Suppressor macrophage treated with lipopolysaccharide for 1 hour (primary cell): ENCODE measurements at places on chromosomes 3 and 15.

DNA sequence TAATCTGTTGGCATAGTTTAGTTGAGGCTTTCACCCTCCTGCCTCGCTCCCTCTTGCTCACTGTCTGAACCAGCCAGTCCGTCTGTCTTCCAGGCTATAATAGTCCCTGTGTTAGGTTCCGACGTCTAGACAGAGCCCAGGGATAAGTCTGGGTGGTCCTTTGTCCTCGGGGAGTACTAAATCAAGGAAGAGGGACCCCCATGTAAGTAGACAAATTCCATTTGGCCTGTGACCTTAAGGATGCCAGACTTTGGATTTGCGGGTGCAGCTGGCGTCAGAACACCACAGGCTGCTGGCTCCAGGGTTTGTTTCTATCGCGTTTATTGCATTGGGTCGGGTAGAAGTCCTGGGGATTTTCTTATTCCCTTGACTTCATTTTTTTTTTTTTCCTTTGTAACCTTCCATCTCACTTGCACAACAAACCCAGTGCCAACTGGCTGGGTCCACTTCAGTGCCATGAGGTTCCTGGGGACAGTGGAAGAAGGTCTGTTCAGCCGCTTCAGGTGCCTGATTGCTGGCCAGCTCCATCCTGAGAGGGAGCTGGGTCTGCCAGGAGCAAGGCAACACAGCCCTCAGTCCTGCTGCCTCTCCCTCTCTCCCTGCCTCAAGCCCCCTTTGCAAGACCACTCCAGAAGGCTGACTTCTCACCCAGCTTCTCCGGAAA, 95.4 kb upstream of the KLHL25 start:
- no peak for DNase-seq

- DNase-seq = no peak
These were observed 96.7 kb downstream of the ADCY5 start for GRCh38 chr3:123352134-123352554.

DNA sequence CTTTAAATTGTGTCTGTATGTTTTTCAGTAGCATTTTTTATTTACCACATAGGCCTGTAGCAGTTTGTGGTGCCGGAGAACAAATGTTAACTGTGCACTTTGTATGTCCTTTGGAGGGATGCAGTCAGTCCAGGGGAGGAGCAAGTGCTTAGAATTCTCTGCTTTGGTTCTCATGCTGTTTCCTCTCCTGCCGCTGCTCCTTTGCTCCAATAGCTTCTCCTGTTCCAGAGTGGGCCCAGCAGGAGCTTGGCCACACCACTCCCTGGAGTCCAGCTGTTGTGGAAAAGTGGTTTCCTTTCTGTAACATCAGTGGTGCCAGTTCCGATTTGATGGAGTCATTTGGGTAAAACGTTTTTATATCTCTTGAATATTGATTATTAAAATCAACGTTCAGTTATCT, 16.6 kb downstream of the TICRR start:
- DNase-seq = no peak

GRCh38 chr3:113948015-113948917, 453 bp downstream of the ZDHHC23 start:
- no peak for DNase-seq

- no peak for DNase-seq
These were observed 600.4 kb downstream of the GRM7 start for GRCh38 chr3:7461202-7461825.

- DNase-seq = peak; percentile 93
These were observed 119.9 kb downstream of the DGKG start for GRCh38 chr3:186241910-186242821.

DNA sequence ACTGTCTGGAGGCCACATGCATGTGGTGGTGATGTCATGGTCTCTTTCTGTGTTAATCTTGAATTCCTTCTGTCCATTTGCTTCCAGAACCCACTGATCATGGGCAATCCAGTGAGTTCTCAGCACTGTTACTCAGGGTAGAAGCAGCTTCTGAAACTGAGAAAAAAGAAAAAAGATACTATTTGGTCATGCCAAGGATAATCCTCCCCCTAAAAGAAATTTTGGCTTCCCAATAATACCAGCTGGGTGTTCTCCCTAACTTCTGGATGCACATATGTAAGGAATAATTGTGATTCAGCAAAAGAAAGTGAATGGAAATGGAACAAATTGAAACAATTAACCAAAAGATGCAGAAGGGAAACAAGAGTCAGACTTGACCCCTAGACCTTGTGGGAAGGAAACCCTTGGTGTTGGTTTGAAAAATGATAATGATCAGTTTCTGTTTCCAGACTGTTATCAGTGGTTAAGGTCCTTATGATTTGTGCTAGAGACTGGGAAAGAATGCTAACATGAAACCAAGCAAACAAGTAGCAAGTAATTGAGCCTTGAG, 92.3 kb downstream of the RBMS3 start:
- DNase-seq = no peak

DNA sequence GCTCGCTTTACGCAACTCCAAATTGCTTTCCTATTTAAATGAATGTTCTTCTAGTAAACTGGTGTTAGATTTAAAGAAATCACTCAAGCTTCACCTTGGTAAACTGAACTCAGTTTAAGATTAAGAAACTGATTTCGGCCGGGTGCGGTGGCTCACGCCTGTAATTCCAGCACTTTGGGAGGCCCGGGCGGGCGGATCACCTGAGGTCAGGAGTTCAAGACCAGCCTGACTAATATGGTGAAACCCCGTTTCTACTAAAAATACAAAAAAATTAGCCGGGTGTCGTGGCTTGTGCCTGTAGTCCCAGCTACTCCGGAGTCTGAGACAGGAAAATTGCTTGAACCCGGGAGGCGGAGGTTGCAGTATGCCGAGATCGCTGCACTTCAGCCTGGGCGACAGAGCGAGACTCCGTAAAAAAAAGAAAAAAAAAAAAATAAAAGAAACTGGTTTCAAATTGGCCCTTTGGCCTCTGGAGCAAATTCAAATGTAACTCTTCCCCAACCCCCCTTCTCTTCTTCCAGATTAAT, 1.7 kb downstream of the SKIL start:
- DNase-seq = no peak

DNA sequence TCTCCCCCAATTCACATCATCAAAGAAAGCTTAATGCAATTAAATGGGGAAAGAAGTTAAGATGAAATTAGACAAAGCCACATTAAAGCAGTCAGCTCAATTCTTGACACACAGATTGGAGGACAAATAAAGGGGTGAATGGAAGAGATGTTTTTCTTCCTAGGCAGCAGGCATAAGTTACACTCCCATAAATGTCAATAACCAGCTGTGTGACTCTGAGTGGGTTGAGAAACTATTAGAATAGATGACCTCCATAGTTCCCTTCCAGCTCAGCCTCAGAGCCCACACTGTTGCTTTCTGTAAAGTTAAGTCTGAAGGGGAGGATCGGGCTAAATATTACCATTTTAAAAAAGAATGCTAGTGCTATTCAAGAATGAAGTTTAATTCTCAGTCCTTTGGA, 71.0 kb downstream of the THBS1 start:
- no peak for DNase-seq

- peak; percentile 64 for DNase-seq
These were observed 43.0 kb downstream of the BOC start for GRCh38 chr3:113254171-113254947.

DNA sequence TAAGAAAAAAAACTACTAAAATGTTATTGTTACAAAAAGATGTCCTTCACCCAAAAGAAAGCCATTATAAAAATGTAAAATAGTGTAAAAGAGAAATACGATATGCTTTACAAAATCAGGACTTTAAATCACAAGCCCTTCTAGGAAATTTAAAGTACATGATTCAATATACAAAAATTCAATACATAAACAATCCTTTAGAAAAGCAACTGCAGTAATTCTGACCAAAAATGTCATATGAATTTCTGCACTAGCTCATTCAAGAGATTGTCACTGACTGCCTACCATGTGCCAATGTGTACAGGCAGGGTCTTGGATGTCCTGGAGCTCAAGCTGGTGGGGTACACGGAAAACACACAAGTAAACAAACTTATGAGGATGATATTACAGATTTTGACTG, 2.5 kb downstream of the MORC1 start:
- DNase-seq = no peak

DNA sequence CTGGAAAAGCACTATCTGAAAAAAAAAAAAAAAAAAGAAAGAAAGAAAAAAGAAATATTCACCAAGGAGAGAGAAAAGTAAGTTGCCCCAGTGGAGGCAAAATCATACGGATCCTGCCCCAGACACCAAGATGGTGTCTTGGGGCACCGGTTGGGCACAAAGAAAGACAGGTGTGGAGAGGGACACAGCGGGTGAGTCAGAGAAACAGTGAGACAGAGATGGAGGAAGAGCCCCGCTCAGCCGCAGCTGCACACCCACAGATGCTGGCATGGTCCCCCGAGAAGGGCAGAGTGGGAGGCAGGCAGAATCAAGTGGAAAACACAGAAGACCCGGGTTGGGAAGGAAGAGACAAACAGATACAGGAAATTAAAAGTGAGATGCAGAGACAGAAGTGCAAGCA, 129.7 kb upstream of the SMAD3 start:
- no peak for DNase-seq

DNA sequence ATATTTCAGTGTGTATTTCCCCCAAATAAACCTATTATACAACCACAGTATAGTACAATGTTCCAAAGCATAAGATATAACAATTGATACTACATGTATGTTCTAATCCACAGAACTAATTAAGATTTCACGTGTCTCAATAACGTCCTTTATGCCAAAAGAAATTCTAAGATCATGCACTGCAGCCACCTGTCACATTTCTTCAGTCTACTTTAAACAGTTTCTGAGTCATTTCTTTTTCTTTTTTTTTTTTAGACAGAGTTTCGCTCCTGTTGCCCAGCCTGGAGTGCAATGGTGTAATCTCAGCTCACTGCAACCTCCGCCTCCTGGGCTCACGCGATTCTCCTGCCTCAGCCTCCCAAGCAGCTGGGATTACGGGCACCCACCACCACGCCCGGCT, 190.2 kb downstream of the STAG1 start:
- no peak for DNase-seq

GRCh38 chr3:1195947-1196346, 103.1 kb downstream of the CNTN6 start:
- DNase-seq = no peak

DNA sequence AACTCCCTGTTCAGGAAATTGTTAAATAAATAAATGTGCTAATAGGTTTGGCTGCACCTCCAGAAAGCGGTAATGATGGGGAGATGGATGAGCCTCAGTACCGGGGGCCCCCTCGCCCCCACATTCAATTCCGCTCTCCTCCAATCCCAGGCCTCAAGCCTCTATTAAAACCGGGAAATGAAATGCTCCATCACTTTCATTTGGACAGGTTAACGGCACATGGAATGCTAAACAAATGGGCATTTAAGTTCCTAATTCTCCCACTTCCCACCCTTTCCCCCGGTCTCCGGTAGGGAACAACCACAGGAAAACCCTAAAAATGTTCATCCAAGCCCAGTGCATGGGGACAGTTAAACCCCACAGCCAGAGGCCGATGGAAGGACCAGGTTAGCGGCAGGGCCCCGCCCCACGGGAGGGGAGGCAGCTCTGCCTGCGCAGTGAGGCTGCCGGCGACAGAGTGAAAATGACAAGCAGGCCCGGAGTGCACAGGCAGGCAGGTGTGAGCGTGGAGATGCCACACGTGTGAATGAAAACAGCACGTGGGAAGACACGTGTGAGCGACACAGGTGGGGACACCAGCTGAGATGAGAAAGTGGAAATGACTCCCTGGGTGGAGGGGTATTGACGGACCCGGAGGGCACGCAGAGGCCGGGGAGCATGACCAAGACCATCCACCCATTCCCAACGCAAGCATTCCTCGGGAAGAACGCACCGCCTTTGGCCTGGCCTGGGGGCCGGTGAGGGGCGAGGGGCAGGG, 28.1 kb downstream of the RNU5B-1 start:
- no peak for DNase-seq

DNA sequence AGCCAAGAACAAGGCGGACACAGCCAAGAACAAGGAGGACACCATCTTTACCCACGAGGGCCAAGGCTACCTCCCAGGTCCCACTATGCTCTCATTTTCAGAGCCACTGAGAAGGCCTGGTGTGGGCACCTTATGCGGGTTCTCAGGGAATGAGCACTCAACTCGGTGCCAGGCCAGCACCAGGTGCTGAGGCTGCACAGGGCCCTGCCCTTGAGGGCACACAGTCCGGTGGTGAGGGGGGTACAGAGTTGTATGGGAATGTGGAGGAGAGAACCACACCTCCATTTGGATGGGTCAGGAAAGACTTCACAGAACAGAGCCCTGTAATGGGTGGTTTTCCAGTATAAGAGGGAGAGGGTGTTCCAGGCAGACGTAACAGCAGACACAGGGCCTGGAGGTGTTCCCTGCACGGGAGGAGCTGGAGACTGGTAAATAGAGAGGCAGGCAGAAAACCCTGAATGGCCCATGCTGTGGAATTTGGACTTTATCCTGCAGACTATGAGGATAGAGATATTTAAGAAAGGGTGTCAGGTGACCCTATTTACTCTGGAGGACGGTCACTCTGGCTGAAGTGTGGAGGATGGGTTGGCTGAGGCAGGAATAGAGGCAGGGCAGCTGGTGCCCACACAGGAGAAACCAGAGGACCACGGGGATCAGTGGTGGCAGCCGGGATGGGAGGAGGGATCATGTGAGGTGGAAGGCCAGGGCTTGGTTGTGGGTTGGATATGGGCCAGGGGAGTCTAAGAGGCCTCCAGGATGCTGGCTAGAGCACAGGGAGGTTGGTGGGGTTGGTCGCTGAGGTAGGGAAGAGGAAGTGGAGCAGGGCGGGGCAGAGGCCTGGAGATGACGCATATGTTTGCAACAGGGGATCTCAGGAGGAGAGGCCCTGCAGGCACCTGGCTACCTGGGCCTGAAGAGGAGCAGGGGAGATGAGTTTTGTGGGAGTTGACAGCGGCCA, 34.6 kb downstream of the CRABP1 start:
- DNase-seq = peak; percentile 24

DNA sequence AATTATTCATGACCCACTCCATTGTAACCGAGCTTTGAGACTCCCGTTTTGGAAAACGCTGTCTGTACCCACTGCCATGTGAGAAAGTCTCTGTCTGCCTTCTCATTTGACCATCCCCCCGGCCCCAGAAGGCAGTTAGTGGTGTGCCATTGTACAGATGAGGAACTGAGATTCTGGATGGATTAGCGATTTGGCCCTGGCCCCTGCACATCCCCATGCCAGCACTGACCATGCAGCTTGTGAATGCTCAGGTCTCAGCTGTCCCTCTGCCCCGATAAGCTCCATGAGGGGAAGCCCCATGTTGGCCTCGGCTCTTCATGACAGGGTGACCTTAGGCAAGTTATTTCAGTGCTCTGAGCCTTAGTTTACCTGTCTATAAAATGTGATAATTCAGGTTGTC, 153.0 kb upstream of the SMAD3 start:
- peak; percentile 14 for DNase-seq

DNA sequence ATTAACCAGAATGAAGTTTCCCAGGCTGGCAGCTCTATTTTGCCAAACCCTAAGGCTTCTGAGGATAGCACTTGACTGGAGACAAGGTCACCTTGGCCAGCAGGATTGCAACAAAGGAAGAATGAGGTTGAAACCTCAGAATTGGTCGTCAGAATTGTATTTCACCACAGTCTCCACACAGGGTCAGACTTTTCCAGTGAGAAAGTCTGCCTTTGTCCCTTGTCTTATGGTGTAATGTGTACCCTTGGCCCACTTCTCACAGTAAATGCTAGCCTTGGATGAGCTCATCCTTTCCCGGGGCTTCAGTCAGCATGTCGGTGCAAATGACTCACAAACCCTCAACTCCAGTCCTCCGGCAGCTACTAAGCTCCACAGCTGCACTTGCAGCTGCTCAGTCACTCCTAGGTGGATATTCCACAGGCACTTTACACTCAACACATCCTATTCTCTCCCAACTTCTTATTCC, 19.7 kb downstream of the SSR3 start:
- DNase-seq = peak; percentile 89
